ENCODE measurements at places on chromosomes 2 and 18.
A peak's percentile ranks its signal among the peaks of the same experiment; 100 is the strongest.

GRCh38 chr18:12307701-12308385, at the start of gene TUBB6:
Gene TUBB6 (plus strand): TSS chr18:12308241. CDS start chr18:12308293, 52 bp downstream.
- H3K36me3 ChIP-seq, result peaks cover 4% of the 10 kb centered on the region
- no peak for DNase-seq
- no peak within 1 kb of the TSS for H3K27ac ChIP-seq
- peaks cover 16% of the 10 kb centered on the region for H3K4me1 ChIP-seq
- peak within 1 kb of the TSS; percentile 57 for H3K4me3 ChIP-seq
- H3K27me3 ChIP-seq, result peaks cover 15% of the 10 kb centered on the region

- H3K27me3 ChIP-seq, result peaks cover 2% of the 10 kb centered on the region
- no peak for DNase-seq
- H3K4me1 ChIP-seq, result no peaks in the 10 kb centered on the region
- H3K36me3 ChIP-seq, result no peaks in the 10 kb centered on the region
- H3K4me3 ChIP-seq, result no peak overlapping the region
Observed at GRCh38 chr18:58316396-58317342, 272.6 kb downstream of the NEDD4L start.

- H3K4me3 ChIP-seq, result no peak overlapping the region
- no peaks in the 10 kb centered on the region for H3K4me1 ChIP-seq
- no peak for DNase-seq
- no peaks in the 10 kb centered on the region for H3K36me3 ChIP-seq
- peaks cover 2% of the 10 kb centered on the region for H3K27me3 ChIP-seq
Observed at GRCh38 chr2:86249579-86250391, 50.5 kb downstream of the MRPL35 start.

- peaks cover 1% of the 10 kb centered on the region for H3K27me3 ChIP-seq
- no peaks in the 10 kb centered on the region for H3K36me3 ChIP-seq
- H3K4me1 ChIP-seq, result no peaks in the 10 kb centered on the region
- DNase-seq, result no peak
Observed at GRCh38 chr2:224004105-224004695, 34.9 kb downstream of the SERPINE2 start.

DNA sequence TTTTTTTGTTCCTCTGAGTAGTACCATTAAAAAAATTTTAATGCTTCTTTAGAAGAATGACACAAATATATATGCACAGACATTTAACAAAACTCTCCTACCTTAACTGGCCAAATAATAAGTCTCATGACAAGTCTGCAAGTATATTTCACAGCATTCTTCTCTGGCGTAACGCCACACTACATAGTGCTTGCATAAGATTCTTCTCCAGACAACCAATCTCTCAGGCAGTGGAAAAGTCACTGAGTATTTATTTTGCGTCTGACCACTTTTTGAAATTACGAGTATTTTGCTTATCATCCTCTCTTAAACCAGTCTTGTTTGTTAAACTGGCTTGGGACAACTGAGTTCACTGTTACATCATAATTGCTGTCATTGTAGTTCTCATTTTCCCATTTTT, 749.2 kb downstream of the ADCYAP1 start:
- H3K4me3 ChIP-seq, result no peak overlapping the region
- no peak for DNase-seq
- H3K4me1 ChIP-seq, result no peaks in the 10 kb centered on the region
- no peak overlapping the region for H3K27ac ChIP-seq

All from immature natural killer cell (primary cell).